ENCODE measurements at places on chromosomes 2 and 18.

- DNase-seq = no peak
Measured at GRCh38 chr2:222074674-222075073, 224.1 kb downstream of the PAX3 start.

- no peak for DNase-seq
Measured at GRCh38 chr2:153495725-153496124, 17.2 kb upstream of the RPRM start.

DNA sequence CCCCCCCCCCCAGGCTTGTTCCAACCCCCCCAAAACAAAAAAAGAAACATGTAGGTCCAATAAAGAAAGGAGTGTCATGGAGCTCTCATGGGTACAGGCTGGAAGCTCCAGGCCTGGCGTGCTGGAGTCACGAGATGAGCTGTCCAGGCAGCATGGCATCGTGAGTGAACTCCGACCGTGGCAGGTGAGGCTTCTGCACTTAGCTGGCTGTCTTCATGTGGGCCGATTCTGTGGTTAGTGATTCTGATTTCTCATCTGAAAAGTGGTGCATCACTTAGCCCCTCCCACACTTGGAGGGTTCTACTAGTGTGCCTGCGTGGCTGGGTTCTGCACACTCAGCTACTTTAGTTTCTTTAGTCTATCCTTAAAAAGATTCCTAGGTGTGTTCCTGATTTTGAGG lies 126.4 kb upstream of the MGAT5 start:
- no peak for DNase-seq

- DNase-seq = no peak
Measured at GRCh38 chr18:59565957-59566356, 131.3 kb downstream of the CCBE1 start.

- peak; percentile 83 for DNase-seq
Measured at GRCh38 chr18:35580701-35581539, 620 bp upstream of the GALNT1 start.

DNA sequence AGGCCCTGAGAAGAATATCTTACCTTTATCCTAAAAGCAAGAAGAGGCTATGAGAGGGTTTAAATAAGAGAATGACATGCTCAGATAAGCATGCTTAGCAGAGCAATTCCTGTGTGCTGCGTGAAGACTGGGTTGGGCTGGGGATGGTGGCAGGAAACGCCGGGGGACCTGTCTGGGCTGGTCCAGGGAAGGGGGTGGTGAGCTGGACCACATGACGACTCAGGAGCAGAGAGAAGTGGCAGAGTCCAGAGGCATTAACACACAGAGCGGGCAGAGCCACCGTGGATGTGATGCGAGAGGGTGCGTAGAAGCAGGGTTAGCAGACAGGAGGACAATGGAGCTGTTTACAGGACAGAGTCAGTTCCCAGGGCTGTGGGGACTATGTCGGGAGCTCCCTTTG lies 84.5 kb downstream of the ZBTB7C start:
- DNase-seq = no peak

DNA sequence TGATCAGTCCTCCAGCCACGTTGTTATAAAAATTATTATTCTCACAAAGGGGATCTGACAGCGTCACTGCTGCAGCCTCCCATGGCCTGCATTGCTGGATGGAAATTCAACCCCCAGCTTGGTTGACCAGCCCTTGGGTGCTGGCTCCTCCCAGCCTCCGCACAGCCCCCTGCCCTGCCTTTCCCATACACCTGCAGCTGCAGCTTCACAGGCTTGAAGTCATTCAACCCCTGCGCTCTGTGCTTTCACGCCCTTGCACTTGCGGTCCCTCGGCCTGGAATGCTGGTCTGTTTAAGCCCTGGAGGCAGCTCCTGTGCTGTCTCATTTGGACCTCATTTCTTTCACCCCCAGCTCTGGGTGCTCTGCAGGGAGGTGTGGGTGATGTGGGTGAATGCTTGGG lies 860 bp upstream of the CD8A start:
- DNase-seq = no peak

DNA sequence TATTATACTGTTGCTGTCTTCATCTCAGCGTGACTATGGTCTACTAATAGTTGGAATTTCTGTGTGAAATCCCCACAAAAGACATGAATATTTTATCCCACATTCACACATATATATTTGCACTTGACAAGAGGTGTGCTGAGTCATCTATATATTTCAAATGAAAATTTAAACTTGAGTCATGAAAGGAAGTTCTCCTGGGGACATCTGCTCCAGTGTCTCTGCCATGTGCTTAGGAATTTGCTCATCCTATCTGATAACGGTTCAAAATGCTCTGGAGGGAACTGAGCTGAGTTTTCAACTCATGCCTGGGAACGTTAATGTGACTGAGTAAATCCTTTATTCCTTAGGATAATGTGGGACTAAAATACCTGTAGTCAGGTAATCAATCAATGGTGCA lies 326.2 kb upstream of the MEX3C start:
- DNase-seq = no peak

- no peak for DNase-seq
Measured at GRCh38 chr2:225895126-225895525, 495.6 kb downstream of the NYAP2 start.

- DNase-seq = peak; percentile 89
Measured at GRCh38 chr2:219571311-219572236, at the start of gene OBSL1. Gene OBSL1 (minus strand): TSS chr2:219571539. CDS start chr2:219571232, 307 bp downstream.

DNA sequence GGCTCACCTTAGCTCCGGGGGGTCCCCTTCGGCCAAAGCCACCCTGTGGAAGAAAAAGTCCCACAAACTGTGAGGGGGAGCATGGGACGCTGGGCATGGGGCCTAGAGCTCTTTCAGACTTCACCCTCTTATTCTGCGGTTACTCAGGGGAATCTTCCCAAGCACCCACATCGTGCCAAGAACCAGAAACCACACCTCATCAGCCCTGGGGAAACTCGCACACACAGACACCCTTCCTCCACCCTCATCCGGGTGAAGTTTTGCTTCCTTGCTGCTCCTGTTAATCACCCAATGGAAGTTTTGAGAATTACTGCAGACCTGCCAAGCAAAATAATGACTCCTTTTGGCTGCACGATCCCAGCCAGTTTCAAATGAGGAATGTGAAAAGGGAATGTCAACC lies 59.1 kb downstream of the COL6A3 start:
- DNase-seq = no peak

GRCh38 chr18:64037812-64038414 lies 68.0 kb downstream of the SERPINB8 start:
- no peak for DNase-seq

DNA sequence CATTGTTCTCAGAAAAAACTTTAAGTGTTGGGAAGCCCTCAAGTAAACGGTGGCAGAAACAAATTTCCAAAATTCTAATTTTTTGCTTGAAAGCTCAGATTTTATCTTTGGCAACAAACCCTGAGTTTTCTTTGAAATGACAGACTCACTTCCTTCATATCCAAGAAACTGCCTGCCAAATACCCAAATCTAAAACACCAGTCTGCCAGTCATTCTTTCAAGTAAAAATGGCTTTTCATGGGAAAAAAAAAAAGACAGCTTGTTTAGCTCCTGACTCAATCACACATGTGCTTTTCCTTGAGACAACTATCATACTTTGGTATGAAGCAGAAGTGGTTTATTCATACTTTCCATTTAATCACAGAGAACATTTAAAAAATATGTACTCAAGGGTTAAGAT lies 40.6 kb upstream of the CSRNP3 start:
- DNase-seq = no peak

- DNase-seq = no peak
Measured at GRCh38 chr2:79906139-79906890, 393.5 kb downstream of the CTNNA2 start.

DNA sequence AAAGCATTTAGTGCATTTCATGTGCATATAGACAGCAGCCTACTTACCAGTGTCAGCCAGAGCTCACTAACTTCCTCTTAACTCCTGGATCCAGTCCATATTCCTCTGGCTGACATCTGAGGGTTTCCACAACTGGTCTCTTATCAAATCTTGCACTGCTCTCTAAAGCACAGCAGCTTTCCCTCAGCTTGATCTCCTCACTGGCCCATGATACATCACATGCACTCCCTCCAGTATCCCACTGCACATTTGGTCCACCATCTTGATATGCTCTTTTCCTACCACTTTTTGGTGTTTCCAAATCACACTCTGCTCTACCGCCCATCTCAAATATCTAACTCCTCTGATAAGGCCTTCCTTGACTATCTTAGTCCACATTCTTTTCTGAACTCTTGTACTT lies 105.0 kb upstream of the ZFP36L2 start:
- DNase-seq = no peak

- DNase-seq = no peak
Measured at GRCh38 chr2:189466656-189467055, 25.4 kb downstream of the WDR75 start.

DNA sequence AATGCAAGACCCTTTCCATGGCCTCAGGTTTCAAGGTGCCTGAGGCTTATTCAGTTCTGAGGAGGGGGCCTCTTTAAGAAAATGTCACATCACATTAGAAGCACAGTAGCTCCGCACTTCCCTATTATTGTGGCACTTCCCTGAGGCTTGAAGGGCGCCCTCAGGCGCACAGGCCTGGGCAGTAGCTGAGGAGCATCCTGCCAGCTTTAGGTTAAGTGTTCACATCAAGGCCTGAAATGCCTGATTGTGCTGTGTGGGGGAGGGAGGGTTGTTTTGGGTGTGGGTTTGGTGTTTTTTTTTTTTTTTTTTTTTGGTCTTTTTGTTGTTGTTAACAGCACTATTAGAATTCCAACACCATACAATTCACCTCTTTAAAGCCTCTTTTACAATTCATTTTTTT lies 107.9 kb downstream of the CABLES1 start:
- no peak for DNase-seq

GRCh38 chr2:173350383-173350782 lies 4.3 kb upstream of the CDCA7 start:
- no peak for DNase-seq

GRCh38 chr18:21074336-21075323 lies 37.0 kb downstream of the ROCK1 start:
- DNase-seq = no peak

DNA sequence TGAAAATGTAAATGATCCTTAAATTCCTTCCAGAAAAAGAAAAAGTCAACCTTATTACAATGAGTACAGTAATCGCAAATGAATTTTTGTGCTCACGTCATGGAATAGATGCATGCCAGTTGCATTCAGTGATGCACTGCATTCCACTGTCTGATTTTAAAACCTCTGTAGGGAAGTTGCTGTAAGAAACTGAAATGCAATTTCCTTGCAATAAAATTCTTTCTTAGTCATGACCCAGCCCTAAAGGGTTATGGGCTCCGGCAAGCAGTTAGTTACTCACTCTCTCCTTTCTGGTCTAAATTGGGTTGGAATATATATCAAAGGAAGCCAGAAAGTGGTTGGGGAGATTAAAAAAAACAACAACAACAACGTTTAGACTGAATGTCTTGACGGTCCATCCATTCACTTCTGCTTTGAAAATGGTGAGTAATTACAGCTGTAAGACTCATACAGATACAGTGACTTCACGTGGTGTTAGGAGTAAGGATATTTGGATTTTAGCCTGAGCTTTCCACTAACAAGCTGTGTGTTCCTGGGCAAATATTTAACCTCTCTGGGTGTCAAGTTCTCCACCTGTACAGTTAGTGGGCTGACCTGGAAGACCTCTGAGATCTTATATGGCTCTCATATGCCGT lies 8.6 kb upstream of the RND3 start:
- no peak for DNase-seq

DNA sequence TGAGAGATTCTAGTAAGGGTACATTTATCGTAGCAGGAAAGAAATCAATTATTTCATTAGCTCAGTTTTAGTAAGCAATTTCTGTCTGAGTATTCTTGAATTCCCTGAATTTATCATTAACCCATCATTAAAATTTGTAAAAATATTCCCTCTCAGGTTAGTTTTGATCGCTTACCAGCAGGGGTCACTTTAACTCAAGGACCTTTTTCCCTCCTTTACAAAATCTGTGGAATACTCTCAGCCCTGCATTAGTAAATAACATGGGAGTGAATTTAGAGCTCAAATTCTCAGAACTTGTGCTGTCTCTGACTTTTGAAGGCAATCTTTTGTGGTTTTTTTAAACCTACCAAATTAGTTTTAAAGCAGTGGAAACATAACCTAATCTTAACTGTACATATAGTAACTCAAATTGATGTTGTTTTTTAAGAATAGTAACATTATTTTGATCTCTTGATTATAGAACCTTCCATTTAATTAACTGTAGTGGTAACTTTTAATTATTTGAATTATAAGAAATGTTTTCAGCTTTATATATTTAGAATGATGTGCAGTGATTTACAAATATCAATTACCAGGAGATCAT lies 97.2 kb downstream of the AGPS start:
- no peak for DNase-seq

DNA sequence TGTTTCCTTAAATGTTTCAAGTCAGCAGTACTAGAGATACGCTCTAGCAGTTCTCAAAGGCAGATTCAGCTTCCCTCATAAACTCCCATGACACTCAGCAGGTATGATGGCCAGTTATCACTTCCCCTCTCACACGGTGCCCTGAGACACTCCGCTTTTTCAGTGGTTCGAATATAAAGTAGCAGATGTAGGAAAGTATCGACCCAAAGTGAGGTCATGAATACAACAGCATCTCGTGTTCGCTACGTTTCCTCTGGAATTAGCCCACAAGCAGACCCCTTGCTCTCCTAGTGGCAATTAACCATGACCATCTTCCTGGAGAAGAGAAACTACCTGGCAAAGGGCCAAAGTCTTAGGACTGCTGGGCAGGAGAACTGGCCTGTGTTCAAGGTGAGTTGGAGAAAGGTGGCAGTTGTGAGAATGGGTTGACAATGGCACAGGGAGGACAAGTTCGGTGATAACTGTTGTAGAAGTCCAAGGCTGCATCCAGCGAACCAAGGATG lies 9.3 kb upstream of the AGBL5 start:
- DNase-seq = no peak

DNA sequence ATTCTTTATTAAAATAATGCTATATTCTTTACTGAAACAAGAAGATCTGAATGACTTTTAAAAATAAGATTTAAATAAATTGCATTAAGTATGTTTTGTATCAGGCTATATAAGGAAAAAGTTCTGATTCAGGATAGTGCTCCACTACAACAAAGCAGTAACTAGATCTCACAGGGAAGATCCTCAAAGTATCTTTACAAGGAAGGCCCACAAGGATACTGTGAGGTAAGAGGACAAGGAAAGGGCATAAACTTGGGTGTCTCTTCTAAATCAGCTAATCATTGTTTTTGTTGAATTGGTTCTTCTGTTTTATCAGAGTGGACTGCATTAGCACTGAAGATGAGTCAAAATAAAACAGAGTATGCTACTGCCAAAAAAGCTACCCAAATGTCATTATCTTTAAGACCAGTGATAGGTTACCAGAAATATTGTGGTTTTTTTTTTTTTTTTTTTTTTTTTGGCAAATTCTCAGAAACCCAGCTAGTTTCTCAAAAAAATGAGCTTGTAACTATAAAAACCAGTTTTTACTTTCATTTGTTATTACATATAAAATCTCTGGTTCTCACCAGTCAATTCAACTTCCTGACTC lies 160.9 kb downstream of the BAZ2B start:
- no peak for DNase-seq

GRCh38 chr2:112627060-112628040 lies 18.4 kb upstream of the SLC20A1 start:
- DNase-seq = peak; percentile 86

DNA sequence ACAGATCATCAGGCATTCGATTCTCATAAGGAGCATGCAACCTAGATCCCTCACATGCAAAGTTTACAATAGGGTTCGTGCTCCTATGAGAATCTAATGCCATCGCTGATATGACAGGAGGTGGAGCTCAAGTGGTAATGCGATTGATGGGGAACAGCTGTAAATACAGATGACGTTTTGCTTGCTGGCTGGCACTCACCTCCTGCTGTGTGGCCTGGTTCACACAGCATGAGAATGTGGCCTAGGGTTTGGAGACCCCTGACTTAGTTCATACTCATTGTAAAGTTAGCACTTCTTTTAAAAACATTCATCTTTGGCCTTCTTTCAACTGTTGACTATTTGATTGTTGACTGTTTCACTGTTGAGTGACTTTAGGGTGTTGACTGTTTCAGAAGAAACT lies 8.7 kb upstream of the CHMP1B start:
- no peak for DNase-seq

Data from cardiac septum (tissue), 1 donor.